ENCODE measurements at places on chromosomes 3 and 15.

- DNase-seq, result no peak
Measured at GRCh38 chr3:12467746-12468145, 16.5 kb upstream of the TSEN2 start.

DNA sequence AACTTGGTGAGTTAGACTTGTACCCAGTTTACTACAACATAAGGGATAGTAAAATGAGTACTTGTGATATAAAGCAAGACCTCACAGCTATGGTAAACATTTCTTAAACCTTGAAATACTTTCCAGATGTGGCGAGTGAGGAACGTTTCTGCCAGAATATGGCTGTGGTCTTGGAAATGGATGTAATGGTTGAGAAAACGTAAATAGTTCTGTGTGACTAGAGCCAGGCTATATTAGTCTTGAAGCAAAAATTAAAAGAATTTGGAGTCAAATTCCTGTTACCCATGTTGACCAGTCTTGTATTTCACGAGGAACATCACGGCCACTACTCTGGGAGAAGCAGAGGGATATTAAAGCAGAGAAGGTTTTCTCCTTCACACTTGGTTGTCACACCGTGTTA is 15.3 kb downstream of the OR4F15 start:
- no peak for DNase-seq

DNA sequence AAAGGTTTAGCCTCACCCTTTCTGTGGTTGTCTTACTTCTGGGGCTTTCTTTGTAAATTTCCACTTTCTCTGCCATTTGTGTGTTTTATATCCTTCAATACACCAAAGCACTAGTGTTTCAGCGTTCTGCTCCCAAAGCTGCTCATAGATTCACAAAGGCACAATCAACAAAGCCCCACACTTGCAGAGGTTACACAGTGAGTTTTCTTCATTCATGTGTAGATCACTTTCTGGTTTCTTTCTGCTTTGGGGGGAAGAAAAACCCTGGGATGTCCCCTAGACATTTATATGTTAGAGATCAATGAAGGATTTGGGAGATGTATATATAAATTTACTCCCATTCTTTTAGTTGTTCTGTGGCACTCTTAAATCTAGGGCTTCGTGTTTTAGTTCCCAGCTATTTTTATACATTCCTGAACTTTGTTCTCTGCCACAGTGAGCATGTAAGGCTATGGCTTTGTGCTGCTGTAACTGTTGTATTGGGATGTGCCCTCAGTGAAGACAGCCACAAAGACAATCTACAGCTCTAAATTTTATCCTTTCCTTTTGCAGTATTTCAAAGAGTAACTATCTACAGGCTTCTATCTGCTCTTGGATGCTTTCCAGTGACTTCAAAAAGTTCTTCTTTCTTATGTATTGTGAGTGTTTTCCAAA is 636.5 kb downstream of the ZBBX start:
- no peak for DNase-seq

GRCh38 chr3:56630966-56631365 is 52.1 kb downstream of the TASOR start:
- DNase-seq, result no peak
